Activated CD4-positive, alpha-beta memory T cell treated with anti-CD3 and anti-CD28 coated beads, Interleukin-2, amount 10 ng/mL, durations not matched to agents 7 days and 5 days (primary cell): ENCODE measurements at places on chromosomes 1 and 21. TPM values are rescaled to one million over a fixed set of nuclear protein-coding genes. Genes with fewer than 3 reads are reported as not detected.

FCAMR gene
- not detected for total RNA-seq

C21orf58 gene
- total RNA-seq = 47.7 TPM

DNA sequence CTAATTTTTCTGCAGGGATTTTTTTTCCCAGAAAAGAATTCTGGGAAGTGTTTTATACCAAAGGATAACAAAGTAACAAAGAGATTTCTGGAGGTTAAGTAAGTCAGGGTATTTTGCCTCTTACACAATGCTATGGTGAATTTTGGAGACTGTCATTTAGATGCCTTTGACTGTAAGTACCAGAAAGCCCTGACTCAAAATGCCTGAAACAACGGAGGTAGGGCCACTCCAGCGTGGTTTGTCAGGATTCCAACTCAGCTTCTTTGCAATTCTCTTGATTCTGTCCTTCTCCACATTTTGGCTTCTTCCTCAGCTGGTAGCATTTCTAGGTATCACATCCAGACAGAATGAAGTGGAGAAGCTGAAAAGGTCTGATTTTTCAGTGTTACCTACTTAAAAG is 106.5 kb downstream of the UCHL5 start:
- no peak for DNase-seq

GRCh38 chr1:178037510-178038253 is 56.2 kb upstream of the RASAL2 start:
- DNase-seq = no peak

GRCh38 chr1:107640207-107640606 is 324.8 kb downstream of the VAV3 start:
- DNase-seq = no peak

C4BPA gene
- total RNA-seq = not detected
